Amniotic epithelial cell (primary cell): ENCODE measurements at places on chromosomes 2 and 18.
A peak's percentile ranks its signal among the peaks of the same experiment; 100 is the strongest.

DNA sequence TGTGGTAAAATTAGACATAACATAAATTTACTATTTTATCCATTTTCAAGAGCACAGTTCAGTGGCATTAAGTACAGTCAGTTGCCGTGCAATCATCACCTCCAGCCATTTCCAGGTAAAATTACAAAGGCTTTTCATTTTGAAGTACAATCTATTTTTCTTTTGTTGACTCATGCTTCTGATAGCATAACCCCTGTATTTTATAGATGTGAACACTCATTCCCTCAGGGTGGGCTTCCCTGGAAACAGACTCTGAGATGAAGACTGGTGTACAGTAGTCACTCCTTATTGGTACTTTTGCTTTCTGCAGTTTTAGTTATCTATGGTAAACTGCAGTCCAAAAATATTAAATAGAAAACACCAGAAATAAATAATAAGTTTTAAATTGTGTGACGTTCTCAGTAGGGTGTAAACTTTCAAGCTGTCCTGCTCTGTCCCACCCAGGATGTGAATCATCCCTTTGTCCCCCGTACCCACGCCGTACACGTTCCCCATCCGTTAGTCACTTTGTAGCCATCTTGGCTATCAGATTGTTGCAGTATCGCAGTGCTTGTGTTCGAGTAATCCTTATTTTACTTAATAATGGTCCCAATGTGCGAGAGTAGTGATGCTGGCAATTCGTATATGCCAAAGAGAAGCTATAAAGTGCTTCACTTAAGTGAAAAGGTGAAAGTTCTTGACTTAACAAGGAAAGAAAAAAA is 41.1 kb upstream of the NAB1 start:
- DNase-seq: peak; percentile 54

GRCh38 chr18:74945774-74946545 is 263.0 kb downstream of the PTGR3 start:
- peak; percentile 47 for DNase-seq

DNA sequence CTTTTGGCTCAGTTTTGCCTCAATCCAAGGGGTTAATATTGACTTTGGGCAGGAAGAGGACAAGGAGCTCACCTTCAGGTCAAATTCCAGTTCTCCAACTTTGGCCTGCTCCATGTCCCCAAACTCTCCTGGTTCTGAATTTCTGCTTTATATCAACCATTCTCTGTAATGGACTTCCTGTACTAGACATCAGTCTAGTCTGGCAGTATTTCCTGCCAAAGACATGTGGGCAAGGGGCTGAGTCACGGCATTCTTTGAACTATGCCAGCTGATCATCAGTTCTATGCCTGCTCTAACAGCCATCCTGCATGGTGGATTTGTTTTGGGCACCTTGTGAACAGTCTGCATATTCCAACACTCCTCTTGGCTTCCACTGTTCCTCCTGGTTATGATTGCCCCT is 199.4 kb downstream of the ZEB2 start:
- DNase-seq: peak; percentile 52

DNA sequence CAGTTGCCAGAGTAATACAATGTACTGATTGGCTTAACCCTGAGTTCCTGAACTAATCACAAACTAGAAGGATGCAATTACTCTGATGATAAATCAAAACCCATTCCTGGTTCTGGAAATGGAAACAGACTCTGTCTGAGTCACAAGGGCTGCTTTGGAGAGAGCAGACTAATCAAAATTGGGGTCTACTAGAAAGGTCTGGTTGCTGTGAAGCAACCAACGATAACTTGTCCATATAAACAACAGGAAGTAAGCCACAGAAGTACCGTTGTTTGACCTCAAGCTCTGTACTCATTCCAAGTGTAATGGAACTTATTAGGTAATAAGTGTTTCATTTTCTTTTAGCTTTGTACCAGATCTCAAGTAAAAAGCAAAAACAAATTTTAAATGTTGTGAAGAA is 49.7 kb downstream of the RASGRP3 start:
- DNase-seq: peak; percentile 56

GRCh38 chr2:236047886-236048540 is 120.2 kb downstream of the GBX2 start:
- no peak for DNase-seq

DNA sequence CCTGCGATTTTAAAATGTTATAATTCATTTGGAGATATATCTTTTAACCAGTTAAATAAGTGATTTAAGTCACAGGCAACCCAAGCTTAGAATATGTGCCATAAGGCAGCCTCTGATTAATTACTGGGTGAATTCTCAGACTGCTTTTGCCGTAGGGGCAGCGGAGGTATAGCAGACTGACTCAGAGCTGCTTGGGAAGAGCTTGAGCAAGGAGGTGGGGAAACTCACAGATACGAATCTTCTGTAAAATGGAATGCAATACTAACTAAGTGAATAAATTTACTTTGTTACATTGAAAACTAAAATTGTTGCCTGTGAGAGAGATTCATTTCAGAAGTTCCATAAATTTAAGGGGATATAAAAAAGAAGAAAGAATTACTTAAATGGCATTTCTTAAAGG is 115.4 kb downstream of the KYNU start:
- DNase-seq: peak; percentile 75

DNA sequence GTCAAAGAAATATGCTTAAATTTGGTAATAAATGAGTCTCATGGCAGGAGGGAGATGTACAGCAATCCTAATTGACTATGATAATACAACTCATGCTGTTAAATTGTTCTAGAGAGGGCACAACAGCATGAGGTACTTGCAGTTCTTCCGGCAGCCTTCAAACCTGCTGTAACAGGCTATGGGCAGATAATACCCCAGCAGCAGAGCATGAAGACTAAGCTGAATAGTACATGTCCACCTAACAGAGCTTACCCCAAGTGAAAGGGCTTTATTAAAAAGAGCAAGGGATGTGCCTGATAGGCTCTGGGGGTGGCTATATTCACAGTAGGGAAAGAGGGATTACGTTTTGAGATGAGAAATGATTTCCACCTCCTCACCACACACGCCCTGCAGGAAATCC is 28.9 kb downstream of the MRO start:
- no peak for DNase-seq

GRCh38 chr2:191225126-191225525 is 20.1 kb upstream of the MYO1B start:
- no peak for DNase-seq

DNA sequence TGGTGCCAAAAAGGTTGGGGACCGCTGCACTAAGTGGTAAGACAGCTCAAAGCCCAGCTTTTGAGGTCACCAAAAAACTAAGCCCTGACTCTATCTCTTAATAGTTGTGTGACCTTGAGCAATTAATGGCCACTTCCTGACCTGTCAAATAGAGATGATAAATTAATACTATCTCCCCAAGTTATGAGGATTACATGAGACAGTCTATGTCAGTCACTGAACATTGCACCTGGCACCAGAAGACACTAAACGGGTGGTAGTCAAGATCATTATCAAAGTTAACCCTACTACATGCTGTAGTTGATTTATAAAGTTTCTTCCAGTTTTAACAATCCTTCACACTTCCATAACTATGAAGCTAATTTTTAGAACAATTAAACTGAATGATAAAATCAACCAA is 36.5 kb downstream of the STPG4 start:
- no peak for DNase-seq

DNA sequence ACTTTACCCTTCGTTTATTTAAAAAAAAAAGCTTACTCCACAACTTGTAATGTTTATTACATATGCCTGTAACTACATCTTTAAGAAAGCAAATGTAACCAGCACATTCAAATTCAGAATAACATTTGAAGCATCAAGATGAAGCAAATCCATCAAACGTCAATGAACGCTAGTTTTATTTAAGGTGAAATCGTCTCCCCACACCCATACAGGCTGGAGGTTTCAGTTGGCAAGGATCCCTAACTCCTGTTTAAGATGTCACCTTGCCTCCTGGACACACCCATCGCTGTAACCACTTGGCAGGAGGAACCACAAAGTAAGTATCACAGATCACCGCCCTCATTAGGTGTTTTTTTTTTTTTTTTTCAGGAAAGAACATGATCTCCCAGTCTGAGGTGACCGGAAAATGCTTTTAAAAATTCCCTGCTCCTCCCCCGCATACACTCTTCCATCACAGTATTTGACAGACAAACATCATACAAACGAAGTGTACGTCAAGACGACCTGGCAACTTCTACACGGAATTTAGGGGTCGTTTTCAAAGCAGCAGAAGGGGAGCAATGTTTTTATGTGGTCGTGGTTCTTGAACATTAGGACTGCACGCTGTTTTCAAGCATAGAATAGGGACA is 19.7 kb upstream of the STPG4 start:
- peak; percentile 50 for DNase-seq

DNA sequence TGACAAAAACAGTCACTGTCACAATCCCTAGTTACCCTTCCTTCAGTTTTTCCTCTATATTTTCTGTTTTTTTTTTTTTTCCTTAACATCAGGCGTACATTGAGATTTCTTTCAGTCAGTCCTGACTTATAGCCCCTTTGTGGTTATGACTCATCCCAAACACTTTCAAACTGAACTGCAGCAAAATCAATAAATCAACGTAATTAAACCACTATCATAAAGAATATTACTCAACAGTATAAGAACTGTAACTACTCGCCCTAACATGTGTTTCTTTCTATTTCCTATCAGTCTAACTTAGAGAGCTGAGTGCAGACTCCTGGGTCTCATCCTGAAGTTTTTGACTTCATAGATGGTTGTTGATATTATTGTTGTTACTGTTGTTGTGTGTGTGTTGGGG is 523.5 kb downstream of the LRRTM4 start:
- DNase-seq: peak; percentile 89

DNA sequence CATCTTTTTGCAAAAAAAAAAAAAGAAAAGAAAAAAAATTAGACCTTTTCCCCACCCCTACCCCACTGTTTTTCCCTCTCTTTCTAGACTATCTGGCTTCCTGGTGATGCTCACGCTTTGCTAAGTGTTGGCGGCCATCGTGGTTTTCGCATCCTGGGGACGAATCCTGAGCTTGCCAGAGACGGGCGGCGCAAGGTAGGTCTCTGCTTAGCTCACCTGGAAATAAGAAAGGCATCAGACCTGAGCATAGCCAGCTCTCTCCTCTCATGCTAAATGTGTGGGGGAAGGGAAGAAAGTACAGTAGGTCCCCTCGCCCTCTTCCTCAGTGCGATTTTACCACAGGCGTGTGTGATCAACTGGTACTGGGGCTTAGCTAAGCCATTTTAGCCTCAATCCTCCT is 90.5 kb downstream of the KLHL29 start:
- DNase-seq: no peak

DNA sequence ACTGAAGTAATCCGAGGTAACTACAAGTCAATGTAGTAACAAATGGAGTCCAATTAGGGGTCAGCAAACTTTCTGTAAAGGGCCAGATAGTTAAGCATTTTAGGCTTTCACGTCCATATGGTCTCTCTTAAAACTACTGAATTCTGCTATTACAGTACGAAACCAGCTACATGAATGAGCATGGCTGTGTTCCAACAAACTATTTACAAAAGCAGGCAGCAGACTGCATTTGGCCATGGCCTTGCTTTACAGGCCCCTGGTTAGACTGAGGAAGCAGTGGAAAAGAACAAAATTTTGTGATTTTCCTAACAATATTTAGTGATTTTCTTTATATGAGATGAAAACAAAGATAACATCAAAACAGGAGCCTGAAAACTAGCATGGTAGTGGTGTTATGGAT is 64.0 kb downstream of the RTN4 start:
- no peak for DNase-seq

DNA sequence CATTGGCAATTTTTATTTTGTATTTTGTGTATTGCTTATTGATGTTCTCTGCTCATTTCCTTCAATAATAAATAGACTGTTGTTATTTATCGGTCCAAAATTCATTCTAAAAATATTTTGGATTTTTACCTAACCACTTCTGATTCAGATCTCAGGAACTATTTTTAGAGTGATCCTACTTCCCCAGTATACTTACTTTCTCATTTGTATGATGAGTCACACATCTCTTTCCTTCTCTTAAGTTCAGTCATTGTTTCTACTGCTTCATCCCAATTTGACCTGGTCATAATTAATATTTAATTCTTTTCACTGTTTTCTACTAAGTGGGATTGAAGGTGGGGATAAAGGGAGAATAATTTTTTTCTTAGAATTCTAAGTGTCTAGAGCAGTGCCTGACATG is 75.1 kb downstream of the AGPS start:
- DNase-seq: peak; percentile 51

- DNase-seq: no peak
Observed at GRCh38 chr2:164662868-164663631, 41.8 kb upstream of the GRB14 start.

- no peak for DNase-seq
Observed at GRCh38 chr2:84209941-84210340, 249.1 kb downstream of the SUCLG1 start.

DNA sequence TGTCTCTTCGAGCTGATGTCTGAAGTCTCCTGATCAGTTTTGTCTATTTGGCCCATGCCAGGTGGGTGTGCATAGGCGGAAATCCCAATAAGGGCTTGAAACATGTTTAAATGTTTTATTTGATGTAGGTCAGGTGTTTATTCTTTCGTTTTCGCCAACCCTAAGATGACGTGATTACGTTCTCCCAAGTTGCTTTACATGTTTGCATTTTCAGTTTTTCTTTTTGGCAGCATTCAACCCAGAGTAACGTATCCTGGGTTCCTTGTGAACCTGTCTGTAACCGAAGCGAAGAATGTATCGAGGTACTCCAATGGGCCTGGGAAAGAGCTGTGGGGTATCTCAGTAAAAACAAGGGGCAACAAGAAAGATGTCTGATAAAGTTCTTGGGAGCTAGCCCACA is 3.1 kb downstream of the ALPK2 start:
- DNase-seq: no peak

GRCh38 chr2:64862623-64863022 is 126.6 kb upstream of the SLC1A4 start:
- peak; percentile 21 for DNase-seq

GRCh38 chr2:114119862-114120261 is 230.0 kb downstream of the ACTR3 start:
- DNase-seq: no peak

- DNase-seq: no peak
Observed at GRCh38 chr2:74882299-74882687, 48.4 kb downstream of the HK2 start.

GRCh38 chr2:168336786-168337388 is 89.5 kb upstream of the STK39 start:
- DNase-seq: peak; percentile 35

DNA sequence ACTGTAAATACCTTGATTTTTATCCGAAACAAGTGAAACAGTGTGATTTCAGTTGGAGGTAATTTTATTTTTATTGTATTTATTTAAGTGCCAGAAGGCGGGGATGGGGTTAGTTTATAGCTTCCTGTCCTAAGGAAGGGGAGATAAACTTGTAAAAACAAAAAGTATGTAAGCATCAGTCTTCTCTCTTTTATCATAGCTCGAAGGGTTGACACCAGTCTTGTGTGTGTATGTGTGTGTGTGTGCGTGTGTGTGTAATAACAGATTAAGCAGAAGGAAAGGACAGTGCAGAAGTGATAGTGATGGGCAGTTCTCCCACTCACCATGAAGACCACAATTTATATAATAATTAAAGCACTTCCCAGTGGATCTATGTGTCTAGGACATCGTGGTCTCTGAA is 793.3 kb downstream of the PLCL1 start:
- DNase-seq: no peak
